ENCODE measurements at places on chromosomes 16 and 17.
A peak's percentile ranks its signal among the peaks of the same experiment; 100 is the strongest.

GRCh38 chr17:71338396-71338795 lies 782.4 kb upstream of the SOX9 start:
- DNase-seq, result no peak

- no peak for DNase-seq
These were observed 37.7 kb downstream of the TMEM114 start for GRCh38 chr16:8552487-8553221.

DNA sequence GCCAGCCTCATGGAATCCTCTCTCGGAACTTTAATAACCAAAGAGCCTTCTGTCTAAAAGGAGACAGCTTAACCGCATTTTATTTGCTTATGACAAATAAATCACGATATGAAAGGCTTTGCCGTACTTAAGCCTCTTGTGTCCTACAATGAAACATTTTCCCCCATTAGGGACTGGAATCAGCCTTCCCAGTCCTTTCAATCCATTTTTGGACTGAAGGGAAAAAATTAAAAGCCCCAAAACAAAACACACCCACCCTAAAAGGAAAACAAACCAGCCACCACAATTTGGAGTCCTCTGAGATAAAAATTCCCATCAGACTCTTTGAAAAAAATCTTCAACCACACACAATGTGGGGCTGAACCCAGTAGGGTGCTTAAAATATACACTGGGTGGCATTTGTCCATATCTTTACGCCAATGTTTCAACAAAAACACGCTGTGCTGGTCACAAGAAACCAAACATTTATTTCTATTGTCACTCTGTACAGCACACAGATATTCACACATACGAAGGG lies 3.0 kb downstream of the HOXB4 start:
- DNase-seq, result no peak

- no peak for DNase-seq
These were observed 165.1 kb downstream of the PPM1E start for GRCh38 chr17:58920773-58921172.

DNA sequence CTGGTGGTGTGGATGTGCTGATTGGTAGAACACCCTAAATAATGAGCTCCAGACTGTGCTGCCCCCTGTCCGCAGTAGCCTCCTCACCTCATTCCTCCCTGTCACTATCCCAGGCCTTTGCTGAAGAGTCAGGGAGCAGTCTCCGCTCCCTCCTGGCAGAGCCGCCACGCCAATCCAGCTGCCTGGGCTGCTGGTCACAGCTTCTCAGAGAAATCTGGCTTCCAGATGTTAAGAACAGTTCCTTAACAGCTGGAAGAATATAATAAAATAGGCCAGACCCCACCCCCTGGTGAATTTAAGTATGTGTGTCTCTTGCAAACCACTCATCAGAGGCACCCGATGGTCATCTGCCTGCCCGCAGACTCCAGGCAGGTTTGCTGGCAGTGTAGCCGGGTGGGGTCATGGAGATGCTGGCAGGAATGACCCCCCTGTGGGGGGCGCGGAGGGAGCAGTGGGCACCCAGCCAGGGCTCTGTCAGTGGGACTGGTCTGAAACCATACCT lies 161.0 kb downstream of the CCDC182 start:
- DNase-seq, result no peak

GRCh38 chr16:19780321-19780720 lies 62.2 kb downstream of the IQCK start:
- no peak for DNase-seq

DNA sequence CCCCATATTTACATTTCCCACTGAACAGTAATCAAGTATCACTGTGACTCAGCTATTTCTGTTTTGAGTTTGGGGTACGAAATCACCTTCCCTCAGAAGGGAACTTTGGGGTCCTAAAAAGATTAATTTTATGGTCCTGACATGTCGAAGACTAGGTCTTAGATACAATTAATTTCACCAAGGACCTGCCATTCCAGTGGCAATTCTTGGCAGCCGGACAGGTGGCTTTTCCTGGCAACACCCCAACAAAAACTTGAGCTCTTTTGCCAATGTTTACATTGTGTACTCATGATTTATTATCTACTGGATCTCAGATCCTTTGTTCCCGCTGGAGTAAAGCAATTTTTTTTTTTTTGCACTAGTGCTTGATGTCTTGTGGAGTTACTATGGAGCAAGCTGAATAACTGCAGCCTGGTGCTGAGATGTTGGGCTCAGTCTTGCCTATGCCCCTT lies 14.4 kb downstream of the SLFN5 start:
- DNase-seq, result no peak

DNA sequence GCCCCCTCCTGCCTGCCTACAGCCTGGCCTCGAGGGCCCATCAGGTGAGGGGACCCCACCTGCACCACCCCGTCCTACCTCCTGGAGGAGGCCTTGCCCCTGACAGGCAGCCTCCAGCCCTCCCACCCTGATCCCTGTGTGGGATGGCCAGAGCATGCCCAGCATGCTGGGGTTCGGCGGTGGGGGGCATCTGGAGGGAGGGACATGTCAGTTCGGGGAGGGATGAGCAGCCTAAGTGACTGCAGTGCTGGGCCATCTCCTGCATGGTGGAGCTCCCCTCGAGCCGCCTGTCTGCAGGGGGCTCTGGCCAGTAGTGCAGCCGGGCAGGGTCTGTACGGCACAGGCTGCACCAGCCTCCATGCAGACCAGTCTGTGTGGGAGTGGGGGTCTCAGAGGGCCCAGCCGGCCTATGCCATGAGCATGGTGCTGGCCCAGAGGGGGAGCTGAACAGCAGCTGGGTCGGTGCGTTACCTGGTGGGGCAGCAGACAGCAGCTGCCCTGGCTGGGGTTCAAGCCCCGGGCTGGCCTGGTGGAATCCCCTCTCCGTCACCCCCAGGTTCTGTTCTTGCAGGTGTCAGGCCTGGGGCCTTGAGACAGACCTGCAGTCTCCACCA lies 4.0 kb upstream of the RNPS1 start:
- no peak for DNase-seq

DNA sequence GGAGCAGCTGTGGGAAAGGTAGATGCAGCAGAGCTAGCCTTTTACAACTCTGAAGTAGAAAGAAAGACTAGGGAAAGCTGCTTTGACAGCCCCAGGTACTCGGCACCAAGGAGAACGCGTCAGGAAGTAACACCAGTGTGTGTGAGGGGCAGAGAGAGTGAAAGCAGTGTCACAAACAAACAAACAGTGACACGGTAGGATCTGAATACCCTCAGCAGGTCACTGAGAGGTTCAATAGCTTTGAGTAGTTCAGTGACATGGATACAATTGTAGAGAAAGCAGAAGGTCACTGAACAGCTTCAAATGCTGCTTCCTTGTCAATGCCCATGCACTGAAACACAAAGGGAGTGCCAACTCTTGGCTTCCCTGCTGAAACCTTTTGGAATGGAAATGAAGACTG lies 150.3 kb upstream of the C17orf78 start:
- no peak for DNase-seq

GRCh38 chr16:29644973-29645693 lies 17.9 kb upstream of the SPN start:
- DNase-seq, result peak; percentile 77

DNA sequence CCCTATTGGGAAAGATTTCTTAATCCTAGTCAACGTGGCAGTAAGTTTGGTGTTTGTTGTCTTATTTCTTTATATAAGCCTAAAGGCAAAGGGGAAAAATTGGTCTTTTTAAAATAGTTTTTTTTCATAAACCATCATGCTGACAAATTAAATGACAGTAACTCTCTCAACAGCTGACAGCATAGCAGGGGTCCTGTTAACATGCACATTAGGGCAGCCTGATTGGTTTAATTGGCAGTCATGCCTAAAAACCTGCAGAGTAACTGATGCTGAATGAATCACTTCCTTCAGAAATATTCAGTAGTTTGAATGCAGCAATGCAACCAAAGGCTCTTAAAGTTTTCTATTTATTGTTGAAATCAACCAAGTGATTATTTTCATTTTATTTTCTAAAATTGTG lies 85.4 kb downstream of the ITFG1 start:
- DNase-seq, result no peak

DNA sequence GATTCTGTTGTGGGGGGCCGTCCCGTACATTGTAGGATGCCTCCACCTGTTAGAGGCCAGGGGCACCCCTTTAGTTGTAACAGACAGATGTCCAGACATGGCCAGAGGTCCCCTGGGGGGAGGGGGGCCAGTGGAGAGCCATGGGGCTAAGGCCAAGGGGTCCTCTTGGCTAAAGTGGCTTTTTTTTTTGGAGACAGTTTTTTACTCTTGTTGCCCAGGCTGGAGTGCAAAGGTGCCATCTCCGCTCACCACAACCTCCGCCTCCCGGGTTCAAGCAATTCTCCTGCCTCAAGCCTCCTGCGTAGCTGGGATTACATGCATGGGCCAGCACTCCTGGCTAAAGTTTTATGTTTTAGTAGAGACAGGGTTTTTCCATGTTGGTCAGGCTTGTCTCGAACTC lies 229.0 kb downstream of the CPPED1 start:
- no peak for DNase-seq

DNA sequence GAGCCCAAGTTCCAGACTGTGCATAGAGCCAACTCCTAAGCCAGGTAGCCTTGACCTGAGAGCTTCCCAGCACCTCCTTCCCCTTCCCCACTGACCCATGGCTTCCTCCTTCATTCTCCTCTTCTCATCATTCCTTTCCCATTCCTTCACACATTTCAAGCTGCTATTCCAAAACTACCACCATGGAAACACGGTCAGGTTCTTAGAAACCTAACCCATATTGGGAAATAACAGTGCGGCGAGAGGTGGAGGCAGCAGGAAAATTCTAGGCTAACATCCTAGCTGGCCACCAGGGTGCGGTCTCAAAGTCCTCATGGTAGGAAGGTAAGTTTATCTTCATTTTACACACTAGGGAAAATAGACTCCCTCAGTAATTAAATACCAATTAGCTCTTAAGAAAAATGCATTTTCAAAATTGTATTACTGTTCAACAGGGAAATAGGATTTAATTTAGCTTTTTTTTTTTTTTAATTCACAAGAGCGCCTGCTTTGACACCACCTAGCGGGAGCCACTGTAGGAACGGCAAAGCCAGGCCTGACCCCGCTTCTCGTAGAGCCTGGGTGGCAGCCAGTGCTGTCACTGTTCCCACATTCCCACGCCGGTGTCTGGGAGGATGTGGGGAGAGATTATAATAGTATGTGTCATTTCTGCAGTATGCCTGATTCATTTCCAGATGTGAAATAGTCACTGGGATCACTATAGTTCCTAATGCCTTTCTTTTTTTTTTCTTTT lies 14.0 kb upstream of the SPHK1 start:
- DNase-seq, result no peak
